ENCODE measurements at places on chromosomes 3 and 15.

- DNase-seq: no peak
Observed at GRCh38 chr15:45425135-45425534, 46.8 kb upstream of the GATM start.

GRCh38 chr3:129597087-129597999 is 9.1 kb downstream of the PLXND1 start:
- DNase-seq: no peak

DNA sequence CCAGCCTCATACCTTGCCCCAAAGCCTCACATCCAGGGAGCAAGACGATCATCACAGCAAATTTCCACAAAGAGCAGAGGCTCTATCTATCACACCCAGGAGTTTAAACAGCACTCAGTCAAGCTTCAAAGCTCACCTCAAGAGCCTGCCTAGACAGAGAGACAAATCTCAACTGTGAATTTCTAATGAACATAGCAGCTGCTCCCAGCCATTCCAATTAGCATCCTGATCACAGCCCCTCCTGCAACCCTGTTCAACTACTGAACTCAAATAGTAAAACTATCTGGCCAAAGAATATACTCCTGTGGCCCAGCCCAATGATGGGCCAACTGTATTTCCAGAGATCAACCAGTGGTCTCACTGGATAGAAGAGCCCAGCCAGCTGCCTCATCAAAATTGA is 269.8 kb downstream of the CTNNB1 start:
- DNase-seq: no peak

GRCh38 chr3:24426896-24427295 is 67.8 kb downstream of the THRB start:
- DNase-seq: no peak

DNA sequence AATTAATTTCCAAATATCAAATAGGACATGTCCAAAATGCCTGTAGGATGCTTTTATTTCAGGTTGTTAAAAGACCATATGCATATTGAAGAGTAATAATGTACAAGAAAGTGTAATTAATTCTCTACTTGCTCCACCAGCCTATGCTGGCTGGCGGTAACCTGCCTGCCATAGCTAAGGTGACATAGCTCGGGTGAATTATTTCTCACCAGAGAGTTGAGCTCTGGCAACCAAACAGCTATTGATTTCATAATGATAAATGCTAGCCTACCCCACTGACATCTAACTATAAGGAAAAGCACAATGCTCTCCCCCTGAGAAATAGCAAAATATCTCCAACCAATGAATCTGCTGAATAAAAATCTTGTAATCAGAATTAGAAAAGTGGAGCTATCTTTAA is 48.9 kb downstream of the GADL1 start:
- DNase-seq: no peak

GRCh38 chr3:13828501-13829265 is 51.2 kb downstream of the WNT7A start:
- no peak for DNase-seq

GRCh38 chr3:100125161-100125938 is 11.0 kb upstream of the FILIP1L start:
- DNase-seq: no peak

- no peak for DNase-seq
Observed at GRCh38 chr3:150317469-150317868, 90.6 kb upstream of the TSC22D2 start.

DNA sequence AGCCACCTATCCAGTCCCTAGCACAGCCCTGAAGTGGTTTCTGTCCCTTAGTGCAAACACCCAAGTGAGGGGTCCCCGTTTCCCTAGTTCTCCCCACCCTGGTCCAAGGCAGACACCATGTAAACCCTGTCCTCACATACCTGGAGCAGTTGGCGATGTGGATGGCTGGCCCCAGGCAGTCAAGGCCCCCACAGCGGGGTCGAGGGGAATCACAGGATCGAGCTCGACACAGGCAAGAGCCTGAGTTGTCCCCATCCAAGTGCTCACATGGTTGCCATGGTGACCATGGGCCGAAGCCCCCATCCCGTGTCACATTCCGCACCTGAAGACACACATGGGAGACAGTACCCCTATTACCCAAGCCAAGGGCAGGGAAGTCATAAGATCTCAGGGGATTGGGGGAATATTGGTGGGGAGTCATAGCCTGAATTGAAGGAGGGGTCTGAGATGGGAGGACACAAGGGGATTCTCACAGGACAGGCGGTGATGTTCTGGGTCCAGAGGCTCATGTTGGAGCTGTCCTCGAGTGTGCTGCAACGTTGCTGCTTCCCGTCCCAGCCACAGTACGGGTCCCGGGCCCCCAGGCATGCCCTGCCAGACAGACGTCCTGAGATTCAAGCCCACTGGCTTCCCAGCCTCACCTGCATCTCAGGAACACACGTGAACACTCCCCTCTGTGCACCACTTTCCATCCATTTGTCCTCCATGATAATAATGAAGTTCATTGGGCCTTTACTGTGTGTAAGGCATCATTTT is 112.1 kb downstream of the SEMA5B start:
- no peak for DNase-seq

DNA sequence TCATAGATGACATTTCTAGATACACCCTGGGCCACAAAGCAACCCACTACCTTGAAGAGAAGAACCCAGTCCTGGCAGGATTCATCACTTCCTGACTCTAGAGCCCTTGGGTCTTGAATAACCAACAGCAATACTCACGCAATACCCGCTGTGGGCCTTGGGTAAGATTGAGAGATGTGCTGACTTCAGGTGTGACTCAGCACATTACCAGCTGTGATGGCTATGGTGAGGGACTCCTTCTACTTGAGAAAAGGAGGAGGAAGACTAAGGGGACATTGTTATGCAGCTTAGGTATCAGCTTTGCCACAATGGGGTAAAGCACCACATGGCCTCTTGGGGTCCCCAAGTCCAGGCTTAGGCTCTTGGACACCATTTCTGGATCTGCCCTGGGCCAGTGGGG is 14.9 kb downstream of the C3orf33 start:
- DNase-seq: no peak

GRCh38 chr3:70177881-70178645 is 134.4 kb downstream of the MDFIC2 start:
- DNase-seq: no peak

GRCh38 chr15:76070192-76070591 is 10.4 kb downstream of the TMEM266 start:
- no peak for DNase-seq

DNA sequence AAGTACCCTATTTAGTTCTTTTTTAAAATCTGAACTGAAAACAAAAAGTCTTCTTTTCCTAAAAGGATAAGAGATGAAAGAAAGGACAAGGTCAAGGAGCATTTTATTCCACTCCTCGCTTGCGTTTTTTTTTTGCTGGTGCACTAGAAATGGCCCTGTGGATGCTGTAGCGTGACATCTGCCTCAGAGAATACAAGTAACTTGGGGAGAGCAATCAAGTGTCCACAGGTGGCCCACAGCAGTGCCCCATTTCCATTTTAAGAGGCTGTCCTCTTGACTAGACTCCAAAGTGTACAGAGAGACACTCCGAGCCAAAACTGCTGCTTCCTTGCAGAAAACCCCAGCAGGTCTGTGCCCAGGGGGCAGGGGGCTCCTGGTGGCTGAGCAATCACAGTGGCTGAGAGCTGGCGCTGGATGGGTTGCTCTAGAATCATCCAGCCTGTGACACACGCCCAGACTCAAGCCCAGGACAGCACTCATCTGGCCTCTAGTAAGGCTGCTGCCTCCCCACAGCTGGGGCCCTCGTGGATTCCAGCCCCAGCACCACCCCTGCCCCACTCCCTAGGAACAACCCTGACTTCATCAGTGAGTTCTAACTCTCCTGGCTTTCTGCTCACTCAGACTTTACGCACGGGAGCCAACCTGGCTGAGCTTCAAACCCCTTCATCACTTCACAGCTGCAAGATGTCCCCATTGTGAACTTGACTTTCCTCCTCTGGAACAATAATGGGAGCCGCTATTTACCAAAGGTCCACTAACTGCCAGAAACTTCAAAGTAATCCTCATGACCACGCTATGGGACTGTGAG is 71.1 kb upstream of the SPATA12 start:
- no peak for DNase-seq

- no peak for DNase-seq
Observed at GRCh38 chr3:12791430-12791829, 5.0 kb upstream of the CAND2 start.

DNA sequence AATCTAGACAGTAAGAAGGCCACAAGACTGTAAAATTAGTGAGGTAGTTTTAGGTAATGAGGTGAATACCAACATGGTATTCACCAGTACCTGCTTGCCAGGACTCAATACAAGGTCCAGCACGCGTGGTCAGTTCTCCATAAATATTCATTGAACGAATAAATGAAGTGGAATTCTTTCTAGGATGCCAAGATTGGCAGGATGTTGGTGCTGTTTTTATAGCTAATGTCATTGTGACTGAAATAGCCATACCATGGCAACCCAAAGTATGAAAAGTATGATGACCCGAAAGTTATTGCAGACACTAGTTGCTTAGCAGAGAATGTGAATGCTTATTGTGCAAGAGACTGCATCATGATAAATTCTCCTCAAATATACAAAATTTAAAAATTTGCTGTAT is 307.2 kb downstream of the KCNH8 start:
- no peak for DNase-seq

DNA sequence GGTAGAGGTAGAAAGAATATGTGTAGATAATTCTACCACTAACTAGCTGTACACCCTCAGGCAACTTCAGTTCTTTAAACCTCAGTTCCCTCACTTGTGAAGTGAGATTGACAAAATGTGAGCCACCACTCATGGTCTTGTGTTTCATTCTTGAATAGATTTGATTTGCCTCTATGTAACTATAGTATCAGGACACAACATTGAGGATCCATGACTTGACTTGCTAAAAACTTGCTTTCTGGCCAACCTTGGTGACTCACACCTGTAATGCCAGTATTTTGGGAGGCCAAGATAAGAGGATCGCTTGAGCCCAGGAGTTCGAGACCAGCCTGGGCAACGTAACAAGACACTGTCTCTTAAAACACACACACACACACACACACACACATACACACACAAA is 115.8 kb upstream of the FLNB start:
- no peak for DNase-seq

DNA sequence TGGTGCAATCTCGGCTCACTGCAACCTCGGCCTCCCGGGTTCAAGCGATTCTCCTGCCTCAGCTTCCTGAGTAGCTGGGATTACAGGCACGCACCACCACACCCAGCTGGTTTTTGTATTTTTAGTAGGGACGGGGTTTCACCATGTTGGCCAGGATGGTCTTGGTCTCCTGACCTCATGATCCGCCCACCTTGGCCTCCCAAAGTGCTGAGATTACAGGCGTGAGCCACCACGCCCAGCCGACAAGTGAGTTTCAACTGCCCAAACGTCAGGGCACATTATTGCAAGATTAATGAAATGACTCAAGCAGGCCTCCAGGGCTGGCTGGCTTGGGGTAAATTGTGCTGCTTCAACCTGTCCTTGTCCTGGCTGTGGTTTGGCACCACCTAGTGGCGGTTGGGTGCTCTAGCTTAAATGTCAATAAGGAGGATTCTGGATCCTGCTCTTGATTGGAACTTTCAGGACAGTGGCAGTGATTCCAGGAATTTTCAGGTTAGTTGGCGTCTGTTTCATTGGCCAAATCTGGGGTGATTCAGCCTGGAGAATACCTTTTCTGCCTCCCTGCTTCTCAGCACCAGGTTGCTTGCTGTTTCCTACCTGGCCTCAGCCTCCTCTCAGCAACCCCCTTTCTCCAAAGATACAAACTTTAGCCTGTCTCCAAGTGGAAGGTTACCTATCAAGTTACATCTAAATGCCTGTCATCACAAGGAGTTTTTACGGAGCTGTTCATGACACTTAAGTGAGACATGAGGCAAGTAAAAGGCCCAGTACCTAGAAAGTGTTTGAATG is 32.4 kb upstream of the SACM1L start:
- peak; percentile 56 for DNase-seq

- DNase-seq: no peak
Observed at GRCh38 chr3:183875411-183875810, 9.3 kb downstream of the PARL start.

GRCh38 chr3:28667646-28668621 is 319.3 kb upstream of the AZI2 start:
- DNase-seq: peak; percentile 5

- no peak for DNase-seq
Observed at GRCh38 chr15:87962428-87962827, 294.1 kb downstream of the NTRK3 start.

GRCh38 chr3:123611082-123611481 is 26.2 kb upstream of the HACD2 start:
- DNase-seq: no peak

DNA sequence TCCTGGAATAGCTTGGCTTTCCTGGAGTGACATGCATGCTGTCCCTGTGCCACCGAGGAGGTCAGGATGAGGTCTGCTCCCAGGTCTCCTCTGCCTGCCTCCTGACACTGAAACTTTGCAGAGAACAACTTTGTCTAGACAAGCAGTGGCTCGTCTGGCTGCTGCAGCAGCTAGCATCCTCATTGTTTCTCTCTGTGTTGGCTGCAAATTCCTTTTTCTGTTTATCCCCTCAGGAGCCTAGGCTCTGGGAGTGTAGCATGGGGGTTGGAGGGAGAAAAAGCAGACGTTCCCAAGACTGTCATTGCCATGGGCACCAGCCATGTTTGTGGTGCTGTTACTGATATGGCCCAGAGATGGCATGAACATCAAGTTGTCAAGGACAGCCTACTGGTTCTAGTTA is 208.7 kb upstream of the LRIG1 start:
- DNase-seq: no peak

DNA sequence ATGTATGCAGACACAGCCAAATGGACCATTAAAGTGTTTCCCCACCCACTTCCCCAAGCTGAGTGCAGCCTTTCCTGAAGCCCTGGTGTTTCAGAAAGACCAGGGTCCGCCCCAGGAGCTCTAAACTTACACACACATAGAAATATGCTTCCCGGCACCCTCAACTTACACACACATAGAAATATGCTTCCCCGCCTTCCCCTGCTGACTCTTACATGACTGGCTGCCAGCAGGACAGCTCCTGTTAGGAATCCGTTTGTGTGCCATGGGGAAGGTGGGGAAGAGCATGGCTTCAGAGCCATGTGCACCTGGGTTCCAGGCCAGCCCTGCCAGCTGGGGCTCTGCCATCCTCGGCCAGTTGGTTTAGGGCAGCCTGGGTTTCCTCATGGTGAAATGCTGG is 3.6 kb downstream of the CLEC3B start:
- no peak for DNase-seq

DNA sequence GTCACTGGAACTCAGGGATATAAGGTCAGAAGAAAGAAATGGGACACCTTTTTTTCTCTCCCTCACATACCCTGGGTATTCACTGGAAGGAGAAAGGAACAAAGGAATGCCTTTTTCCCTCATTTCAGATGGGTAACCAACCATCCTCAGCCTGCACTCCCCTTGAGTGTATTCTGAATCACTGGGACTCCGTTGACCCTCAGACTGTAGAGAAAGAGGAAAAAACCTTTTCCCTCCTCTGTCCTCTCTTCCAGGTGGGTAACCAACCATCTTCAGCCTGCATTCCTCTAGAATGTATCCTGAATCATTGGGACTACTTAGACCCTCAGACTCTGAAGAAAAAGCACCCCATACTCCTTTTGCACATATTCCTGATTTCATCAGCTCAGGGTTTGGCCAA is 11.4 kb downstream of the PRR20G start:
- DNase-seq: no peak

- DNase-seq: no peak
Observed at GRCh38 chr3:181278468-181279238, 289.1 kb upstream of the DNAJC19 start.

GRCh38 chr3:131807822-131808221 is 227.0 kb downstream of the CPNE4 start:
- DNase-seq: no peak

- DNase-seq: no peak
Observed at GRCh38 chr3:128496019-128496601, 3.1 kb upstream of the GATA2 start.

- no peak for DNase-seq
Observed at GRCh38 chr15:101137312-101137940, 114.4 kb downstream of the CHSY1 start.

GRCh38 chr3:24440760-24441464 is 53.7 kb downstream of the THRB start:
- no peak for DNase-seq

All from effector memory CD4-positive, alpha-beta T cell (primary cell).